ENCODE measurements at places on chromosomes 11 and 22. TPM values are rescaled to one million over a fixed set of nuclear protein-coding genes. Genes with fewer than 3 reads are reported as not detected.
A peak's percentile ranks its signal among the peaks of the same experiment; 100 is the strongest.

DNA sequence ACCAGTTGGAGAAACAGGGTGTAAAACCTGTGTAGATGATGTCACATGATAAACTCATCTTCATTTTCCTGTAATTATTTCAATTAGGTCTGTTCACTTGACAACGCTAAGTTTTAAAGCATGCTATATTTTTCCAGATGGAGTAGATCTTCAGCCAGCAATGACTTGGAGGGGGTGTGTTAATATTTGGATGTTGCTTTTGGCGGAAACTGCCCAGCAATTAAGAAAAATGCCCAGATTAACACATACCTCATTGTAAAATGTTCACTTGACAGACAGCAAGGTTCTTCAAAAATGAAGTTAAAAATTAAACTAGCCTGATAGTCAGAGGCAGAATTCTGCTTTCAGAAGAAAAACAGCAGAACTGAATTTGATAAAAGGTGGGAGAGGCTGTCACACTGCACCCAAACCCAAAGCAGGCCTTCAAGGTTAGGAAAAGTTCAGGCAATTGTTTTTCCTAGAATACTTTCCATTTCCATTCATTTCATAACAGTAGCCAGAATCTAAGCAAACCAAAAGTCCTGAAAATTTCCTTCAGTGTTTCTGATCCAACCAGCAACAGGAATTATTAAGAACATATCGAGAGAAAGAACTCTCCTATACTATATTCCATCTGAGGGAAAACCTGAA lies 33.0 kb downstream of the VSIG10L2 start:
- DNase-seq = no peak

Gene APOBEC3F
- total RNA-seq = 86.4 TPM

DNA sequence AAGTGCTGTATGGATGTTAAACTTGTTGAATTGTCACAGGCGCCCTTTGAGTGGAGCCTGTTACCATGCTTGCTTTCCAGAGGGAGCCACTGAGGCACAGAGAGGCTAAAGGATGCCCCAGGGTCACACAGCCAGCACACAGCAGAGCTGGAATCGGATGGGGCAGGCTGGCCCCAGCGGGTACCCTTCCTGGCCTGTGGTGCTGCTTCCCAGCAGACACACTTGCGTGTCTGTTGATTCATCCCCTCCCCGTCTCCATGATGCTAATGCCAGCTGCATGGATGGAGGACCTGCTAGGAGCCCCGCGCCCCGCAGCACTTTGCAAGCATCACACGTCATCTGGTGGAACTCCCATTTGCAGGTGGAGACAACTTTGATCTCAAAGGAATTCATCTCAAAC lies 52.4 kb upstream of the SHISAL1 start:
- DNase-seq = no peak

DNA sequence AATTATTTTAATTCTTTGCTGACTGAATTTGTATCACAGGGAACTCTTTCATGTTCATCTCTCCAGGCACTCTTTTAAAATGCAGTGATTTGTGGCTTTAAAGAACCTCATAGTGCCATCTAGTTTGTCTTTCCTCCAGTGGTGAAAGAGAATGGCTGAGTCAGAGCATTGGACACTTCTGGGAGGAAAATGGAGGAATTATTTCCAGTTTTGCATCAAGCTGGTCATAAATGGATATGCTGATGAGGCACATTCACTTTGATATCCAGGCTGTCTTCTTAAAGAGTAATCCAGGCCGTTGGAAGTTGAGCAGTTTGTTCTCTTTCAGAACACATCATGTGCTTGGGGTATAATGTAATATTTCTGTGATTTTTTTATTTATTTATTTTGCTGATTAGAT lies 273.7 kb downstream of the DDX10 start:
- DNase-seq = no peak

Gene KRTAP5-7
- 0.70 TPM for total RNA-seq

Gene C22orf15
- total RNA-seq = 1.0 TPM

Gene CASP5
- total RNA-seq = 0.29 TPM

Gene SLN
- total RNA-seq = not detected

Gene TMPRSS4
- total RNA-seq = not detected

Gene OR56B4
- total RNA-seq = not detected

Gene SYT12
- not detected for total RNA-seq

Gene IFITM5
- total RNA-seq = not detected

Gene DDX6
- 255 TPM for total RNA-seq

DNA sequence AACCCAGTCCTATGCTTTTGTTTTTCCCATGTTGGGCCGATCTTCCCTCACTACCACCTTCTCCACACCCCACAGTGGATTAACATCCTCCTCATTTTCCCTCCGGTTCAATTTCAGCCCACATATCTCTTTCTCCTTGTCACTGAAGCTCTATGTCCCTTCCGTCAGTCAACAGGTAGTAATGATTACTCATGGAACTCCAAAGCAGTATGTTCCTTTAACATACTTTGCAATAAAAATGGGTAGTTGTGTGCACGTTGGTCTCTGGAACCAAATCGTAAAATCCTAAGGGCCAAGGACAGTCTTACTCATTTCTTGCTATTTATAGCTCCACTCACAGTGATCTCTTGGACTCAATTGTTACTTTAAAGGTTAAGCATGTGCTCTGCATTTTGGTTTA lies 20.2 kb downstream of the AMOTL1 start:
- DNase-seq = no peak

Gene GPHA2
- total RNA-seq = not detected

- no peak for DNase-seq
Observed at GRCh38 chr11:134120143-134120850, 51.4 kb downstream of the JAM3 start.

DNA sequence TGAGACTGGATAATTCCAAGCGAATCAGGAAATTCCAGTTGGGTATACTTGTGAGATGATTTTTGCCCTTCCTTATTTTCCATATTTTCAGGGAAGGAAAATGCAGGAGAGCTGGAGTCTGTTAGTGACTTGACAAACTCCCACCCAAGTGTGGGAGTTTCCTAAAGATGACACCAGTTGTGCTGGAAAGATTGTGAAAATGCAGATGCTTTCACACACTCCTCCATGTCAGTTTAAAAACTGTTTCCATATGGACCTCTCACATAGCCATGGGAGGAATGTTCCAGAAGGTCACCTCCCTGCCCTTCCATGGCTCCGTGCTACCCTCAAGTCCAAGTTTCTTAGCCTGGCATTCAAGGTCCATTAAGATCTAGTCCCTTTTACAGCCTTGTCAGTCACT lies 350.7 kb upstream of the NARS2 start:
- no peak for DNase-seq

GRCh38 chr11:80960381-80961029 lies 1519.7 kb upstream of the TENM4 start:
- no peak for DNase-seq

- no peak for DNase-seq
Observed at GRCh38 chr11:130211781-130212401, 52.3 kb downstream of the ST14 start.

GRCh38 chr11:78339483-78339882 lies 78.1 kb downstream of the GAB2 start:
- DNase-seq = no peak

- no peak for DNase-seq
Observed at GRCh38 chr11:17651061-17651460, 68.3 kb upstream of the MYOD1 start.

- no peak for DNase-seq
Observed at GRCh38 chr22:21760640-21761039, 25.0 kb upstream of the YPEL1 start.

Gene ACR
- not detected for total RNA-seq

GRCh38 chr11:84022201-84022600 lies 736.0 kb upstream of the CCDC90B start:
- no peak for DNase-seq

GRCh38 chr11:43819926-43820325 lies 60.7 kb upstream of the ALKBH3 start:
- DNase-seq = no peak

GRCh38 chr11:2675540-2675939 lies 24.3 kb downstream of the KCNQ1OT1 start:
- no peak for DNase-seq

- no peak for DNase-seq
Observed at GRCh38 chr11:14386895-14387480, 28.0 kb upstream of the RRAS2 start.

- DNase-seq = no peak
Observed at GRCh38 chr11:23696688-23697415, 800.0 kb upstream of the LUZP2 start.

DNA sequence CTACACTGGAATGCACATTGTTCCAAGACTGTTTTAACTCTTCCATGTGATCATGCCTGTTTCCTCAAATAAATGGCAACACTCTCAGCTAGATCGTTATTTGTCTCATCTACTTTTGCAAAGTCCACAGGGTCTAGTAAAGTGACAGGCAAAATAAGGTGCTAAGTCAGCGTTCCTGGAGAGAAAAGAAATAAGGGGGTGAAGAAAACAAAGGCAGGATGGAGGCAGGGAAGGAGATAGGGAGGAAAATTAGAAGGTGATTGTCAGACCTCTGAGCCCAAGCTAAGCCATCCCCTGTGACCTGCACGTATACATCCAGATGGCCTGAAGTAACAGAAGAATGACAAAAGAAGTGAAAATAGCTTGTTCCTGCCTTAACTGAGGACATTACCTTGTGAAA lies 132.1 kb downstream of the RAB38 start:
- no peak for DNase-seq

- no peak for DNase-seq
Observed at GRCh38 chr11:22192289-22192641, 620 bp upstream of the ANO5 start.

DNA sequence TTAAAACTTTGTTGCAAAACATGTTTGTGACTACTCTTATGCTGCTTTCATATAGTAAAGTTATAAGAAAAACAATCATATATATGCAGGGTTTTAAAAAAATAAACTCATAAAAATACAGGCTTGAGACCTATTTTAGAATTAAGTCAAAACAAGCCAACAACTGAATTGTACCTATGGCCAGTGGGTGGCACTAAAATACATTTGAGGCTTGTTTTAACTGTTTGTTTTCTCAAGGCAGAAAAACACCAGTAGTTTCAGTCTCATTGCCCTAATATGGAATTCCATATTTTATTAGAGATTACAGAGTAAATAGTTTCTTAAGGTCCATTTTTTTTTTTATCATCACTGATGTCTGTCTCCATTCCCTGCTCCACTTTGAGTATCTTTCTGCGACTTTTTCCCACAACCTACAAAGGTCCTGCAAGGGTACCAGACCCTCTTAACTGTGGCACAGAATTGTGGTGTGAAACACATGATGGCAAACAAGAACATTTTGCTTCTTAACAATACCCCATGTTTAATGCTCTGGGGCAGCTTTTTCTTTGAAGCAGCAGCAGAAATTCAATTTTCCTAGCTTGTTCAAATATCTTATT lies 8.5 kb upstream of the CCDC89 start:
- DNase-seq = no peak

DNA sequence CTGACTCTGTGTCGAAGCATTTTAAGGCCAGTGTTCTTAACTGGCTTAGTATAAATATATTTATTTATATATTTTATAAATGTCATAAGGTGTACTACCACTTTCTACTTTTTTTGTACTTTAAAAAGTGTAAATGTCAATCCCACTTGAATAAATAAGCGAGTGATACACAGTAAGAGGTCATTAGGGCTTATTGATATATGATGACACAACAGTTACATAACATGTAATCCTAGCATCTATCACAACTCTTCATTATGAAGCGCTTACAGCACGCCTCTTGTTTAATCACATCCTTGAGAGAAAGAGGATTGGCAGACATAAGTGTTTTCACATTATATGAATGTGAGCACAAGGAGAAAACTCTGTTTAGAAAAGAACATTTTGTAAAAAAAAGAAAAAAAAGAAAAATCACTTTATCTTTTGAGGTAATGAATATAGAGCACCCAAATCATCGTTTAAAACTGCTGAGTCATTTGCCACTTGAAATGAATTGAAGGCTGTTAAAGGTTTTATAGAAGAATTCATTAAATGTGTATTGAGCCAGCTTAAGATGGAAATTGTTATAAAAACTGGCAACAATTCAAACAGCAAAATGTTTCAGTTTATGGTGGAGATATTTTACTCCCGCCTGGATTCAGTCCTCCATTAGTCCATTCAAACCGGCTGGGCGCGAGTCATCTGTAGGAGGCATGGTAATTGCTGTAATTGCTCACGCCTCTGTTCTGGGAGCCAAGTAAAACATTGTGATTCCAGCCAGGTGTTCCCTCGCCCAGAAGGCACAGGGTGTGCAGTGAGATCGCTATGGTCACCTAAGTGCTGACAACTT lies 627.3 kb upstream of the KIRREL3 start:
- DNase-seq = no peak

DNA sequence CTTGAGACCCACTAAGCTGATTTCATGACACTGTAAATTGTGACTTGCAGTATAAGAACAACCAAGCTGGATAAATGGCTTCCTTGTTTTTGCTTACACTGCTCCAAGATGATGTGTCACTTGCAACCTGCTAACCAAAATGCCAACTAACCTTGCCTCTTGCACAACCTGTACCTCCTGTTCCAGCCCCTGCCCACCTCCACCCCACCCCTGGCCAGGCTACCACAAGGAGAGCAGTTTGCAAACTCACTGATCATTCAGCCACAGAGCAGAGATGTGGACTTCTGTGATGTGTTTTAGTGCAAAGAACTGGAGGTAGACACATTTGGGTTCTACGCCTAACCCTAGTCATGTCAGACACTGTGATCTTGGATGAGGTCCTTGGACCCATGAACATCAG lies 4.3 kb upstream of the APOL6 start:
- DNase-seq = no peak

GRCh38 chr11:79236541-79236971 lies 204.3 kb downstream of the TENM4 start:
- DNase-seq = no peak

Gene CNTN5
- total RNA-seq = not detected

- no peak for DNase-seq
Observed at GRCh38 chr11:118147502-118147901, 5.1 kb downstream of the SCN4B start.

- DNase-seq = no peak
Observed at GRCh38 chr22:27127911-27128310, 470.5 kb downstream of the MIAT start.

- DNase-seq = peak; percentile 50
Observed at GRCh38 chr11:7353100-7353499, 101.4 kb downstream of the SYT9 start.

- DNase-seq = no peak
Observed at GRCh38 chr11:125588505-125588904, 4.1 kb upstream of the STT3A start.

Gene POU2AF2
- total RNA-seq = not detected

Gene EMID1
- not detected for total RNA-seq

GRCh38 chr11:126810776-126811175 lies 189.8 kb downstream of the KIRREL3 start:
- DNase-seq = no peak

- no peak for DNase-seq
Observed at GRCh38 chr11:86069408-86070101, 671 bp upstream of the PICALM start.

Gene TSPAN18
- 2.0 TPM for total RNA-seq

- no peak for DNase-seq
Observed at GRCh38 chr11:129282634-129283033, 90.5 kb upstream of the ARHGAP32 start.

Gene FOLR1
- total RNA-seq = not detected

DNA sequence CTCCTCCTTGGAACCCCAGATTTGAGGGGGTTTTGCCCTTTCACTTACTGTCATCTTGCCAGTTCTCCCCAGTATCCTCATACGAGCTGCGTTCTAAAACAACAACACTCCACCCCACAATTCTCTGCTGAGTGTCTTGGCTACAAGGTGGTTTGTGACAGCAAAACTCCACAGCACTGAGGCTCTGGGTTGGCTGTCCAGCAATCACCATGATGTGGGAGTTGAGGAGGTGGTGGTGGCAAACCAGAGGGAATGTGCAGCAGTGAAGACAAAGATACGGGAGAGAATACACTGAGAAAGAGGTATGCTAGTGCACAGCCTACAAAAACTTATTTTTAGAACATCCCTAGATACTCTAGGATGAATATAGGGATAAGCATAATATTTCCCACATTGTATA lies 335.0 kb downstream of the C11orf87 start:
- no peak for DNase-seq

All from B cell (primary cell).